NCI-H1417 treated with DMSO at 0.1 percent for 48 hours (cell line): ENCODE measurements at places on chromosomes 6 and 20.

DNA sequence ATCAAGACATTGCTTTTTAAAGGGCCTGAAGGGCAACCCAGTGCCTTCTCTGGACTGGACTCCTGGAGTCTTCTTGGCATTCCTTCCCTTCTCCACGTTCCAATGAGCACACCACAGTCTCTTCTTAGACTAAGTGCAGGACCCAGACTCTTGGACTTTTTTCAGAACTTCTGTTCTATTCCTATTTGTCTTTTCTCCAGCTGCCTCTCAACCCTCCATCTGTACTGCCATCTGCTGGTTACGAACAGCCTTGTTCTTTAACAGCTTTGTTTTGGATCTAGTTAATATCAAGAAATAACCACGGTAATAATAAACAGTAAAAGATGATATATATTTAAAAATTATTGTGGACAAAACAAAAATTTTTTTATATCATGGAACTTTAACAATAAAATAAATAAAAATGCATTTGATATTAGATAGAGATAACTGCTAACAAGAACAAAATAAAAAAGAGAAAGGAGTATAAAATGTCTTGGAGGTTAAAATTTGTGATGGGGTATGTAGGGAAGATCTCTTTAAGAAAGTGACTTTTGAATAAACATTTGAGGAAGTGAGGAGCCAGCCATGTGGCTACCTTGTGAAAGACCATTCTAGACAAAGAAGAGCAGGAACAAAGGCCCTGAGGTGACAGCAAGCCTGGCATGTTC lies 105.1 kb upstream of the HCRTR2 start:
- no peak for DNase-seq

- DNase-seq, result no peak
Measured at GRCh38 chr6:17161076-17161475, 59.2 kb downstream of the STMND1 start.

DNA sequence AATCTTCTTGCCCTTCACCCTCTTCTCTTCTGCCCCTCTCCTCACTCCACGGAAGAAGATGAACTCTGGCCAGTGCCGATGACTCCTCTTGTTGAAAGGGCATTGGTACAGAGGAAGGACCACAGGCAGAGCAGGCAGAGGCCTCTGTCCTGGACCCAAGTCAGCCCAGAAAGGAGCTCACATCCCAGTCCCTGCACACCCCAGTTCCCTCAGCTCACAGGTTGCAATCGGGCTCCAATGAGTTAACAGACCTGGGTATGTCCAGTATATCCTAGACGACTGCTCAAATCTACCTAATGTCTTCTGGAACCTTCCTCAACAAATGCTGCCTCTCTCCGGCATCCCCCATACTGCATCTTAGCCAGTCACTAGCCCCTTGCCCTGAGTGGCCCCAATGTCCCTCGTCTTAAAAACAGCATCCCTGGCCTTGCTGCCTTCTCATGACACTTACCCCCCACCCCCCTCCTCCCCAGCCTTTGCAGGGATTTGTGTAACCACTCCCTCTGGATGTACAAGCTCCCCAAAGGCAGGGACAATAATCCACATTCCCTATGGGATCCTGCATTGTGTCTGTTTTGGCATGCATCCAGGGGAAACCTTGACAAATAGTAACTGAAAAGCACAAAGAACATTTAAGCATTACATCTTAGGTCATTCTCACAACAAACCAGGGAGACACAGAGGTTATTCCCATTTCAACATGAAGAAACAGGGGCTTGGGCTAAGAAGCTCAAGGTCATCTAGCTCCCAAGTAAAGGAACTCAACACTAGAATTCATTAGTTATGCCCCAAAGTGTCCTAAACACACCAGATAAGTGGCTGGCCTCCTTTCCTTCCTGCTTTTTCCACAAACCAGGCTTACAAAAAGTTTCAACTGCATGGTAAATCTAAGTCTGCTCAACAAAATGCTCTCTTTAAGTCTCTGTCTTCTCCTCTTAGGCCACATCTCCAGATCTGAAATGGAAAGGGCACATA lies 45.1 kb downstream of the TRERF1 start:
- DNase-seq, result no peak

- no peak for DNase-seq
Measured at GRCh38 chr6:112100561-112100960, 13.2 kb downstream of the FAM229B start.

GRCh38 chr20:34615477-34615876 lies 57.0 kb downstream of the MAP1LC3A start:
- DNase-seq, result no peak

DNA sequence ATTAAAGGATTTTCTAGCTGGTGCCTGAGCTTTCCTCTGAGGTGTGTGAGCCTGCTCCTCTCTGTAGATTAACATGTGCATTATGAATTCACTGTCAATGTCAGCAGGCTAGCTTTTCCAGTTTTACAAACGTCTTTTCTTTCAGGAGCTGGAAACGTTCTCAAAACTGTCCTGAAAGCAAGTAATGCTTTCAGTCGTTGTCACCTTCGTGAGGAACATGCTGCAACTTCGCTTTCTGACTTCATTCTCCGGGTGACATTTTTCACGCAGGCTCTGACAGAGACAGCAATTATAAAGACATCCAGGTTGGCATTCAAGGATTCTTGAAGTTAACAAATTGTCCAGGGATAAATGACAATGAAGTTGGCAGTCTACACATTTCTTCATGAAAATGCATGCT lies 671.5 kb downstream of the DHX35 start:
- DNase-seq, result no peak

- DNase-seq, result no peak
Measured at GRCh38 chr20:20731945-20732296, 19.5 kb upstream of the RALGAPA2 start.

DNA sequence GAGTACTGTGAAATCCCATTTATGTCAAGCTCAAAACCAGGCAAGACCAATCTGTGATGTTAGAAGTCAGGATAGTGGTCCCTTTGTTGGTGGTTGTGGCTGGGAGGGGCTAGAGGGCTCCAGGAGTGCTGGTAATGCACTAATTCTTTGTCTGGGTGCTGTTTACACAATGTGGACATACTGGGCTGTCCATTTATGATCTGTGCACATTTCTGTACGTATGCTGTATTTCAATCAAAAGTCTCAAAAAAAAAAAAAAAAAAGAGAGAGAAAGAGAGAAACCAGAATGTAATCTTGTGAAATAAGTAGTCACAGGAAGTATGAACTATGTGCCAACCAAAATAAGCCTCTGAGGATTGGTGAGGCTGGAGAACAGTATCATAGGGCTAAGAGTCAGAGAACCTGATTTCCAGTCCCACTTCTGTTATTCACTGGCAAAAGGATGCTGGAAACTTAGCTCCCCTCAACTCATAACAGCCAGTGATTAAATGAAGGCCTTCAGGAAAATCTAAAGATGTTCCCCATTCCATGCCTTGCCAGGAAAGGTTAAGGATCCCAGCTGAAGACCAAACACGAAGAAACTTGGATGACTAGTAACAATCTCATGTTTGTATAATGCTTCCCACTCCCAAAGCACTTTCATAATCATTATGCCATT lies 19.6 kb upstream of the TRAM2 start:
- DNase-seq, result no peak

- no peak for DNase-seq
Measured at GRCh38 chr6:83314693-83315092, 116.2 kb downstream of the ME1 start.

- no peak for DNase-seq
Measured at GRCh38 chr6:31711233-31711632, 3.9 kb upstream of the LY6G6D start.

- DNase-seq, result no peak
Measured at GRCh38 chr6:158665332-158665731, 15.5 kb downstream of the SYTL3 start.

GRCh38 chr20:41701588-41702348 lies 83.6 kb upstream of the CHD6 start:
- no peak for DNase-seq

GRCh38 chr6:43283905-43284304 lies 14.2 kb upstream of the SLC22A7 start:
- no peak for DNase-seq

DNA sequence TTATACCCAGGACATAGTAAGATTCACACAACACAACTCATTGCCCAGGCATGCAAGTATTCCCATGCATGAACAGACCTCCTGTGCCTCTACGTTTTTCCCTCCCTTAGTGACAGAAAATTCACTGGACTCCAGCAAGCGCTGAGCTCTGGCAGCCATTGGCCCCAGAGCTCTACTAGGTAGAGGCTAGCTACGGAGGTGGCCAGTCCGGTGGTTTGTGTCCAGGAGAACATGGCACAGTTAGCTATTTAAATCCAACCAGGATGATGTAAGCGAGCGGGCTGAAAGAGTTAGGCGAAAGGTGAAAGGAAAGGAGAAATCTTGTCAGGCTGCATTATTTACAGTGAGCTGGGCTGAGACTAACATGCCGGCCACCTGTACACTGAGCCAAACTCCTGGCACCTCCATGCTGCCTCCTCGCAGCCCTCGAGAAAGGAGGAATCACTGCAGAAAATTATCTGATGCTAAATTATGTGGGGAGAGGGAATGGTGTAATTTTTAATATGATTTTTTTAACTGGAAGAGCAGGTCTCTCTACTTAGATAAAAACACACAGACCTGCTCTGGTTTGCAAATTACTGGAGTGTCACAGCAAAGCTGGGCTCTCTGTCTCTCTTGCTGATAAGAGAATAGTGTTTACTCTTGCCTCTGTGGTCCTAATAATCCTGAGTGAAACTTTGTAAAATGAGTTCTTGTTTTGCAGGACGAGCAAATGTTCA lies 50.1 kb upstream of the ARMC2 start:
- no peak for DNase-seq

GRCh38 chr6:92139601-92140000 lies 1279.8 kb downstream of the EPHA7 start:
- no peak for DNase-seq

DNA sequence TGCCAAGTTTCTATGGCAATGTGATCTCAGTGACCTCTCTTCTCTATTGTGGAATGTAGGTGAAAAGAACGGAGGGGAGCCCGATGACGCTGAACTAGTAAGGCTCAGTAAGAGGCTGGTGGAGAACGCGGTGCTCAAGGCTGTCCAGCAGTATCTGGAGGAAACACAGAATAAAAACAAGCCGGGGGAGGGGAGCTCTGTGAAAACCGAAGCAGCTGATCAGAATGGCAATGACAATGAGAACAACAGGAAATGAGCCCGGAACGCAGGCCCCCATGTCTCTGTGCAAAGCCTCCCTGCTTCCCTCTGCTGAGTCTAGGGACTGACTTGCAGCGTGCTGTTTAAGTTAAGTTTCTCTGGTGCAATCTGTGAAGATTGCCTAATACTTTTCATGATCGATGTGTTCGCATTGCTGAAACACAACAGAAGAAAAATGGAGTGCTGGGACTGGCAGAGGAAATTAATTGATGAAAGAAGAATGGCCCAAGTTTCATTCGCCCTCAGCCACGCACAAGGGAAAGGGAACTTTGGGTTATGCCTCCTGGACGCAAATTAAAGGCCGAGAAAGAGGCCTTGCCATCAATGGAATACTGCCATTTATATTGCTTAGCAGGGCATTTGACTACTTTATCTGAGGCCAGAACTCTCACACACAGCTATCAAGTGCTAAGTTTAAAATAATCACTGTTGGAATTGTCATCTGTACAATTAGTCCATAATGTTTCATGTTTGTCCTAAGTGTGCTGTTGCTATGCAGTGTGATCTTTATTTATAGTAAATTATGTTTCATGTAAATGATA lies 146.4 kb downstream of the AKAP7 start:
- no peak for DNase-seq

DNA sequence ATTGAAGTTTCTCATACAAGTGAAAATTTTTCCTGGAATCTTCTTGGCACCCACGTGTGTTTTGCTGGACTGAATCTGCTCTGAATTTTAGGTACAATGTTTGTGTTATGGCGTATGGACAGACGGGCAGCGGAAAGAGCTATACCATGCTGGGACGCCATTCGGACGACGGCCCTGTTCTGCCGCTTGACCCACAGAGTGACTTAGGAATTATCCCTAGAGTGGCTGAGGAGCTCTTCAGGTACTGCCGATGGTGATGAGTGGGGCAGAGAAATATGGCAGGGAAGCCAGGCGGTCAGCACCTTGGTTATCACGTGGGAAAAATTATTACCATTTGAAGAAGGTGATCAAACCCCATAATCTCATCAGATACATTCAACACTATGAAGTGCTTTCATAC lies 36.3 kb downstream of the KIF25 start:
- no peak for DNase-seq

GRCh38 chr6:123838505-123839234 lies 35.0 kb downstream of the NKAIN2 start:
- peak; percentile 20 for DNase-seq

DNA sequence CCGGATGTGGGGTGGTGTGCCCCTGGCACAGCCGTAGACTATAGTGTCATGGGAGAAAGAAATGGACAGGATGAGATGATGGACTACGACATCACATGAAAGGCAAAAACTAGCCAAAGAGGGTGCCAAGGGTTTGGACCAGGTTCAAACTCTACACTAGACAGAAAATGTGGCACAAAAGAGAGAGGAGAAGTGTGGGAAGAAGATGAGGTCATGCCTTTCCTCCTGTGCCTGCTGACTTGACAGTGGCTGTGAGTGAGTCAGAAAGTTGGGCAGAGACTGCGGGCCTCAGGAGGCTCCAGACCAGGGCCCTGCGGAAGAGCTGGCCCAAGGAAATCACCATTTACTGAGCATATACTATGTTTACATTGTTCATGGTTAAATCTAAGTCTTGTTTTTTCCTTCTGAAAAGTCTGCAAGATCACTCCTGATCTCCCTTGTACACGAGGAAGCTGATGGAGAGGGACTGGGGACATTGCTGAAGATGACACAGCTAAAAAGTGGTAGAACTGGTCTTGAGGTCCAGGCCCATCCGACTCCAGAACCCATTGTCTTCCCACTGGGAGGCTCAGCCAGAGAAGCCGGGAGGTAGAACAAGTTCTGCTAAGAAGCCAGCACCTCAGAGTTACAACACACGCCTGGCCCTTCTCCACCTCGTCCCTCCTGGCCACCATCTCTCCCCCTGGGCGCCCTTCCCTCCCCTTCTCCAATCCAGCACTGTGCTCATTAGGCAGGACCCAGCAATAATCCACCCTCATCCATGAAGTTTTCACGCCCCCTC lies 35.6 kb downstream of the CNKSR3 start:
- DNase-seq, result no peak
